ENCODE measurements at places on chromosomes 5 and 9.

- DNase-seq: peak; percentile 66
Measured at GRCh38 chr5:7794311-7794710, 56.6 kb downstream of the CFAP90 start.

DNA sequence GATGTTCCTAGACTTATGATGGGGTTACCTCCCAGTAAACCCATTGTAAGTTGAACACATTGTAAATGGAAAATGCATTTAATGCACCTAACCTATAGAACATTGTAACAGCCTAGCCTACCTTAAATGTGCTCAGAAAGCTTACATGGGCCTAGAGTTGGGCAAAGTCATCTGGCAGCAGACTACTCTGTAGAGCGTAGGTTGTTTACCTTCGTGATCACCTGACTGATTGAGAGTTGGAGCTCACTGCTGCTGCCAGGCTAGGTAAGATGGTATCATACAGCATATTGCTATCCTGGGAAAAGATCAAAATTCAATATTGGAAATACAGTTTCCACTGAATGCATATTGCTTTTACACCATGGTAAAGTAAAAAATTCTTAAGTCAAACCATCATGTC is 95.4 kb downstream of the HTR4 start:
- DNase-seq: no peak

DNA sequence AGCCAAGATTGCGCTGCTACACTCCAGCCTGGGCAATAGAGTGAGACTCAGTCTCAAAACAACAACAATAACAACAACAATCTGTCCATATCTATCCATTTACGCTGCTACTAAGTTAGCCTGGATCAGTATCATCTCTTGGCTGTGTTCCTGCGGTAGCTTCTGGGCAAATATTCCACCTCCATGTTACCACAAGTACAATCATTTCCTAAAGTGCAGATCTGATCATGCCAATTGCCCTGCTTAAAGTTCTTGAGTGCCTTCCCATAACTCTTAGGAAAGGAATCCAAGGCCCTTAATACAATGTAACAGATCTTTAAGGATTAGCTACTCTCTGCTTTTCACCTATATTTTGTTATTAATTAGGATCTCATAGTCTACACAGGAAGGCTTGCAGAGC is 15.4 kb upstream of the PPP2R2B start:
- DNase-seq: no peak

- peak; percentile 81 for DNase-seq
Measured at GRCh38 chr5:176365351-176366231, at the start of gene ARL10. TSS of gene ARL10 (plus strand) at chr5:176365487. CDS start at chr5:176365564, 77 bp downstream.

- DNase-seq: no peak
Measured at GRCh38 chr5:162683284-162683683, 615.7 kb downstream of the GABRG2 start.

GRCh38 chr5:18023275-18023674 is 389.0 kb downstream of the TAF11L14 start:
- DNase-seq: no peak

DNA sequence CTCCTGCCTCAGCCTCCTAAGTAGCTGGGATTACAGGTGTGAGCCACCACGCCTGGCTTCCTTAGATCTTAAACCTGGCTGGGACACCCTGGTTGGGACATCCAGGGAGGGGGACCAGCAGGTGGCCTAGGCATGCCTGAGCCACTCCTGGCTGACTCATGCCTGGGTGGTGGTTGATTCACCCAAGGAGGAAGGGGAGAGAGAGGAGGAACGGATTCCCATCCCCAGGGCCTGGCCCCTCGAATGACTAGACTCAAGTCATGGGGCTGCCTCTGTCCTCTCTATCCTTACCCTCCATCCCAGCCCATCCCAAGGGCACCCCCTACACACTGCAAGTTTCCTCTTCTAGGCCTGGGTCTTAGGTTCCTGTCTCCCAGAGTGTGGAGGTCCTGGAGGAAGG is 12.7 kb downstream of the EEIG1 start:
- DNase-seq: no peak

- no peak for DNase-seq
Measured at GRCh38 chr5:135008981-135009735, 24.9 kb downstream of the PITX1 start.
